ENCODE measurements at places on chromosomes 3 and 15.

GRCh38 chr15:89028036-89028435 is 60.2 kb upstream of the ABHD2 start:
- no peak for DNase-seq

DNA sequence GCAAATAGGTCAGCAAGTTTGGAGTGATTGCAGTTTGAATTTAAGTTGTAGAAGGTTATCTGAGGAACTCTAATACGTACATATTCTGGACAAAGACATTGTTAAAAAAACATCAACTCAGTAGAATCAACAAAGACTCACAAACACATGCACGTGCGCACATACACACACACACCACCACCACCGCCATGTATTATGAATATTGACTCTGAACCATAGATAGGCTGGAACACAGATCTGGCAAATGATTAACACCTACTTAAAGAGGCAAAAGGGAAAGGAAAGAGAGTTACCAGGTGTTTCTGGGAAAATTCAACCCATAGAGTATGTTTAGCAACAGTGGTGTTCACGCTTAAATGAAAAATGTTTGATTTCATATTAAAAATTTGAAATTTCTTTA is 334.2 kb upstream of the ALCAM start:
- DNase-seq = no peak

DNA sequence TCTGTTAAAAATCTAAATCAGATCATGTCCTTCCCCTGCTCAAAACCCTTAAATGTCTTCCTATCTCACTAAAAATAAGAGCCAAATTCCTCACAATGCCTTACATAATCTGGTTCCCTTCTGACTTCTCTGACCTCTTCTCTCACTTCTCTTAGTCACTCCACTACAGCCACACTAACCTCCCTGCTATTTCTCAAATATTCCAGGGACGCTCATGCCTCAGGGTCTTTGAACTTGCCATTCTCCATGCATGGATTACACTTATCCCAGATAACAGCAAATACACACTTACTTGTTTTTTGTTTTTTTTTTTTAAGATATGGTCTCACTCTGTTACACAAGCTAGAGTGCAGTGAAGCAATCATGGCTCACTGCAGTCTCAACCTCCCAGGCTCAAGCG is 8.5 kb downstream of the TP53BP1 start:
- DNase-seq = no peak

- no peak for DNase-seq
These were observed 1.9 kb downstream of the STIMATE start for GRCh38 chr3:52895418-52895817.

GRCh38 chr3:71721651-71722157 is 3.5 kb downstream of the EIF4E3 start:
- DNase-seq = no peak

DNA sequence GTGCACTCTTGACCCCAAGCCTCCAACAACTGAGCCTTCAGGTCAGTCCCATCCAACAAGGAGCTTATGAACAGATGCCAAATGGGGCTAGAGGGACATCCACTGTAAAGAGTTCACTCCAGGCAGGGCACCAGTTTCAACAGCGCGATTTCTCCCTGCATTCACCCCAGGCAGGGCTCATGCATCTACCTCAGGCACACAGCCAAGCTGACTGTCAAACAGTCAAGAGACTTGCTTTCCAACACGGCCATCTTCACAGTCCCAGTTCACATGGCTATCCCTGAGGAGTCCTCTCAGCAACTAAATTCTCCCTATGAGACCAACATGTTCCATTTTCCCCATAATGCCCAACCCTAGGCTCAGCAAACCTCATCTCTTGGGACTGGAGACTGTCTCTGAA is 17.7 kb downstream of the SLC25A20 start:
- DNase-seq = no peak

DNA sequence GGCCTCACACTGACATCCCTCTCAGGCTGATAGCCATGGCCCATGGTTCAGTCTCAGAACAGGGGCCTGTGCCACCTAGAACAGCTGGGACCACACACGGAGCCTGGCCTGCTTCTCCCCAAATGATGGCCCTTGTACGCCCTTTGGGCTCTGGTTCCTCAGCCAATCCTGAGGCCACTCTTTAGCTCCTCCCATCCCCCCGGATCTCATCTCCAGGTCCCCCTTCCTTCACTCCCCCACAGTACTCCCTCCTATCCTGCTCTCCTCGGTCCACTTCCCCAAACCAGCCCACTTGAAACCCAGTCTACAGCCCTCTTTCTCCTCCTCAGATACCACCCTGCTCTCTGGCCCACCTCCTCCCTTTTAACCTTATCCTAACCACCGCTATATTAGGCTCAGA is 17.8 kb upstream of the ZFYVE19 start:
- DNase-seq = no peak
